ENCODE measurements at places on chromosomes 4 and X.

GRCh38 chr4:139018501-139018900 is 2.9 kb downstream of the NOCT start:
- no peak for DNase-seq

GRCh38 chrX:128616933-128617332 is 564.7 kb upstream of the ACTRT1 start:
- DNase-seq: no peak

- DNase-seq: peak; percentile 76
Measured at GRCh38 chr4:13544606-13545393, 492 bp upstream of the NKX3-2 start.

- DNase-seq: no peak
Measured at GRCh38 chr4:13411942-13412341, 72.2 kb downstream of the RAB28 start.

- DNase-seq: no peak
Measured at GRCh38 chrX:149830192-149830873, 48.6 kb downstream of the MAGEA9 start.

- DNase-seq: no peak
Measured at GRCh38 chr4:15958562-15958961, 4.4 kb downstream of the FGFBP2 start.

DNA sequence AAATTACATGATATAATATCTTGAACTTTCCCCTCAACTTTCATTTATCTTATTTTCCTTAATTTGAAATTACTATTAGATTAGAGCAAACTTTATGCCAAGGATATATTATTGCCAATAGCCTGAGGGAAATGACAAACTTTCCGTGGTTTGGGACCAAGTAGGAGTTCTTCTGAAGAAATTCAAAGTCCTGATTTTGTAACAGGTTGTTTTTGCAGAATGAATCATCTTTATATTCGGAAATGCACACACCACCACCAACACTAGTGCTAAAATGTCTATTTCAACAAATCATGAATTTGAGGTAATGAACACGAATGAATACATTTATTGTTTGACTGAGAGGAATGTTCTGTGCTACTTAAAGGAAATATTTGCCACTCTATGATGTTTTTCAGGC is 226.7 kb downstream of the GRIA2 start:
- no peak for DNase-seq

- DNase-seq: no peak
Measured at GRCh38 chr4:109648266-109648996, 54.8 kb downstream of the CASP6 start.

- DNase-seq: no peak
Measured at GRCh38 chr4:184598753-184599491, 50.3 kb downstream of the CASP3 start.

GRCh38 chrX:7143941-7144525 is 3.5 kb upstream of the STS start:
- no peak for DNase-seq

GRCh38 chr4:189237340-189237739 is 703.3 kb upstream of the FRG1 start:
- no peak for DNase-seq

GRCh38 chr4:100816436-100817045 is 298.7 kb upstream of the EMCN start:
- no peak for DNase-seq

- no peak for DNase-seq
Measured at GRCh38 chr4:36944232-36944631, 300.3 kb upstream of the NWD2 start.

DNA sequence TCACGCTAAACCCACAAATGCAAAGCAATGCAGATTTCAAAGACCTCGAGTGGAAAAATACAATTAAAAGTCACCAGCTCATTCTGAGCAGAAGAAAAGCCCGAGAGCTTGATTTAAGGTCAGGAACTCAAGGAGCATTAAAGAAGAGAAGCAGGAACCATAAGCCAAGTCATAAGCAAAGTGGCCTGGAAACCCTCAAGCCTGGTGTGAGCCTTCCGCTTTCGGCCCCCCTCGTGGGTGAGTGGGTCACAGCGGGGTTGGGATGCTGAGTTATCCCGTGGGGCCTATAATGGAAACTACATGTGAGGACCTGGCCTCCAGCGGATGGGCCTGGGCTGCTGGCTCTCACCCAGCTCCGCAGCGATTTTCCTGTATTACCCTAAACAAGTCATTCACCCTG is 504.3 kb downstream of the RAB28 start:
- DNase-seq: no peak

- no peak for DNase-seq
Measured at GRCh38 chr4:144463236-144463635, 182.7 kb upstream of the HHIP start.

GRCh38 chr4:57639561-57640382 is 529.6 kb upstream of the IGFBP7 start:
- no peak for DNase-seq

DNA sequence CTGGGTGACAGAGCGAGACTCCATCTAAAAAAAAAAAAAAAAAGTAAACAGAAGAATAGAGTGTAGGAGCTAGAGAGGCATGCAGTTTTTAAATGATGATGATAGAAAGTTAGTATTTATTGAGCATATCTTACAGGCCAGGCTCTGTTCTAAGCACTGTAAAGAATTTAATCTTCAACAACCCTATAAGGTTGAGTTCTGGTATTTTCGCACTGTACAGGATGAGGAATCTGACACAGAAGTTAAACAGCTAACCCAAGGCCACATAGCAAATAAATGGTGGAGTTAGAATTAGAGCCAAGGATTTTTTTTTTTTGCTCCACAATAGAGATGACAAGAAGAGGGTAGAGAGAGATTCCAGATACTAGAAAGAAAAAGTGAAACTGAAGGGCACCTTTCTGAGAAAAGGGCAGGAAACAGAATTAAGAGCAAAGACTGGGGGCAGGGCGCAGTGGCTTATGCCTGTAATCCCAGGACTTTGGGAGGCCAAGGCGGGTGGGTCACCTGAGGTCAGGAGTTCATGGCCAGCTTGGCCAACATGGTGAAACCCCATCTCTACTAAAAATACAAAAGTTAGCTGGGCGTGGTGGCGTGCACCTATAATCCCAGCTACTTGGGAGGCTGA is 56.1 kb downstream of the KLHL5 start:
- DNase-seq: no peak

DNA sequence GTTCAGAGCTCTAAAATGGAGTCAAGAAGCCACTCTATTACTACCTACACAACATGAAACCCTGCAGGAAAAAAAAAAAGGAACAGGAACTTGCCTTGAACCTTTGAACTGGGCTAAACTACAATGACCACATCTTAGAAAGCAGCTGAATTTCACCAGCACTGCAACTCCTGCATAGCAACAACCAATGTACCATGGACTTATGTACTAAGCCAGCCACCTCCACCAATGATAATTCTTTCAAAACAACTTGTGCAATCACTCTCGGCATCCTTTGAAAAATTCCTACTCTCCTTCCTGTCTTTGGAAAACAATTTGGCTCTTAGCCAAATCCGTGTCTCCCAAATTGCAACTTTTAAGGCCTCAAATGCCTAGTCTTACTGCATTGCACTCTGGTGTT is 26.8 kb upstream of the FMR1 start:
- no peak for DNase-seq

DNA sequence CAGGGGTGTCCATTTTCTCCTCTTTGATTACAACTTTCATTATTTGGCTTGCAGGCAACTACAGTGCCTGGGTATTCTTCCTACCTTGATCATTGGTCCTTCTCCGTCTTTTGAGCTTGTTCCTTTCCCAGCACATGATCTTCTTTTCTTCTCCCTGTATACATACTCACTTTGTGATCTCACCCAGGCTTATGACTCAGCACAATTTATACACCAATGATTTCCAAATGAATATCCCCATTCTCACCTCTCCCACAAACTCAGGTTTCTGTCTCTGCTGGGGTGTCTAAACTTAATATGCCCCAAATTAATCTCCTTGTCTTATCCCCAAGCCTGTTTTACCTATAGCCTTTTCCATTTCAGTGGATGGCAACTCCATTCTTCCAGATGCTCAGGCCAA is 19.5 kb upstream of the C4orf54 start:
- DNase-seq: no peak

GRCh38 chr4:78767350-78767749 is 8.8 kb upstream of the BMP2K start:
- DNase-seq: peak; percentile 29

DNA sequence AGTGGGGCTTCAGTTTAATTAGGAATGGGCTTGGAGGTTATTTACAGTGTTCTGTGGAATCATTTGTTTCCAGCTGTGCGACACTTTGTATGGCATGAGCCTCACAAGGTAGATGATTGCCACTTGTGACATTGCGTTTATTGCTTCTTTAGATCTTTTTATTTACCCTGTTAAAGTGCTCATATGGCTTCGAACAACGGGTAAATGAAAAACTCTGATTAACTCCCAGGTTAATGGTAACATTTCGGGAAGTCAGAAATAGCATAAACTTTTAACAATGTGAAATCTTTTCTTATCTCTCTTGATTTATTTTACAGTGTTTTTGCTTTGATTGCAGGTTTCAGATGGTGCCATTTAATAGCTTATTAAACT is 494.3 kb downstream of the IDS start:
- no peak for DNase-seq

DNA sequence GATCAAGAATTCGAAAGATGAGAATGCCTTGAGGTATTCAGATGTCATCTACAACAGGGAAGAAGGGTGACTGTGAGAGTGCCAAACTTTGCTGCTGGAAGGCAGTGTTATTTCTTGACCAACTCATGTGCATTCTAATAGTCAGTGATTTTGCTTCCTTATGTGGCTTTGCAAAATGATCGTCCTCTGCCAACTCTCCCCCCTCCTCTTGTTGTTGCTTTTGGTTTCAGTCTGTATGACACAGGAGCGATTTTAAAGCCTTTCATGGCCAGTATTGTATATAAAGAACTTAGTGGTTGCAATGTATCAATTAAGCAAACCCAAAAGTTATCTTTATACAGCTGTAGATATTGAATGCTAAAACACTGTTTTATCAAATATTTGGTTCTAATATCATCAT is 379.1 kb downstream of the IL1RAPL1 start:
- no peak for DNase-seq

- DNase-seq: no peak
Measured at GRCh38 chr4:39045827-39046221, 13.6 kb upstream of the TMEM156 start.

GRCh38 chrX:68420559-68420958 is 12.7 kb downstream of the OPHN1 start:
- no peak for DNase-seq

DNA sequence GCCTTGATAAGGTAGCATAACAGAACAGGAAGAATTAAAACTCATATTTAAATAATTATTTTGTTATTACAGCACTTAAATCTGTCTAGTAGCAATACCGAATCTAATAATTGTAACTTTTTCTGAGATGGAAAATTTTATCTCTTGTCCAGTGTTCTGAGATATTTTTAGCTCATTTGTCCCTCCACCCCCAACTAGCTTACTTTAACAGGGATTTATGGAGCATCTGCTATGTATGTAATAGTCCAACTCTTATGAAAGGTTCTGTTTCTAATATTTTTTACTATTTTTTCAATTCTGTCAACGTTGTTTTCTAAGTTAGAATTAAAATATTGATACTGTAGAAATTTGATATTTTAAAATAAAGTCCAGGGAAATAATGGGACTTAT is 38.2 kb upstream of the NUDT6 start:
- no peak for DNase-seq

- no peak for DNase-seq
Measured at GRCh38 chrX:2549876-2550275, 49.1 kb upstream of the DHRSX start.

DNA sequence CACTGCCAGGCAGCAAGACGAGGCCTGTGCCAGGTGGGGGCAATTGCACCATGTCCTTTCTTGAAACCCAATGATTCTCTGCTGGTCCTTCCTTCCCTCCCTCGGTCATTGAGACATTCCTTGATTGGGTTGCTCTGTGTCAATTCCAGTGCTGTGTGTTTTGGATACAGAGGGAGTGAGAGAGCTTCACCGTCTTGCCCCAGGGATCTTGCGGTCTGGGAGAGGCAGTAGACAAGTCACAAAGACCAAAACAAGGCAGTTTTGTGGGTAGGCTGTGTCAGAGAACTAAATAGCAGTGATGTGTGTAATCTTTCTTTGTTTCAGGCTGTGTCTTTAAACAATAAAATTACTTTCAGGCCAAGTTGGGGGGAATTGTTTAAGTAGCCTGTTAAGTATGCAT is 38.8 kb upstream of the TADA2B start:
- no peak for DNase-seq

GRCh38 chr4:163201358-163201757 is 34.7 kb upstream of the NAF1 start:
- no peak for DNase-seq

GRCh38 chr4:127251423-127251822 is 381.3 kb upstream of the INTU start:
- no peak for DNase-seq

DNA sequence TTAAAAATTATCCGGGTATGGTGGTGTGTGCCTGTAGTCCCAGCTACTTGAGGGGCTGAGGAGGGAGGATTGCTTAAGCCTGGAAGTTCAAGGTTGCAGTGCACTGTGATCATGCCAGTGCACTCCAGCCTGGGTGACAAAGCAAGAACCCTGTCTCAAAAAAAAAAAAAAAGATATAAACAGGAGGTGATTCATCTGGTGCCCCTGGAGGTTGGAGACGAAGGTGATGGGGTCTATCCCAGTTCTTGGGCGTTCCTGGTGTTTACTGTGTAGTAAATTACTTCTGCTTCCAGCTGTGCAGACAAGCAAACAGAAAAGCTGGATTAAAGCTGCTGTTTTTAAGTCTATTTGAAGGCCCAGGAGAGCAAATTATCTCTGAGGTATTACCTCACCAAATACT is 19.9 kb downstream of the GPKOW start:
- no peak for DNase-seq

- no peak for DNase-seq
Measured at GRCh38 chrX:47169273-47169672, 24.3 kb downstream of the RBM10 start.

DNA sequence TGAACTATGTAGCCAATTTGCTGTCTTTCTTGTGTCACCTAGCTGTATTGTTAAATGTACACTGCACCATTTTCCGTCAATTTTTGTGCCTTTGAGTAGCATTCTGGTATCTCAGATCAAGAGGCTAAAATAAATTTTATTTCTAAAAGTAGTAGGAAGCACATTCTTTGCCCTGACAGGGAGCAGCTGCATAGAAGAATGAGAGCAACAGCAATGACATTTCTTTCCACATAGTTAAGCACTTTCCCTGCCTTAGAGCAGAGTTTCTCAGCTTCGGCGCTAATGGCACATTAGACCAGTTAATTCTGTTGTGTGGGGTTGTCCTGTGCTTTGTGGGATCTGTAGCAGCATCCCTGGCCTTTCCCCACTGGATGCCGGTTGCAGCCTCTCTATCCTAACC is 173.9 kb downstream of the CHIC2 start:
- DNase-seq: no peak

DNA sequence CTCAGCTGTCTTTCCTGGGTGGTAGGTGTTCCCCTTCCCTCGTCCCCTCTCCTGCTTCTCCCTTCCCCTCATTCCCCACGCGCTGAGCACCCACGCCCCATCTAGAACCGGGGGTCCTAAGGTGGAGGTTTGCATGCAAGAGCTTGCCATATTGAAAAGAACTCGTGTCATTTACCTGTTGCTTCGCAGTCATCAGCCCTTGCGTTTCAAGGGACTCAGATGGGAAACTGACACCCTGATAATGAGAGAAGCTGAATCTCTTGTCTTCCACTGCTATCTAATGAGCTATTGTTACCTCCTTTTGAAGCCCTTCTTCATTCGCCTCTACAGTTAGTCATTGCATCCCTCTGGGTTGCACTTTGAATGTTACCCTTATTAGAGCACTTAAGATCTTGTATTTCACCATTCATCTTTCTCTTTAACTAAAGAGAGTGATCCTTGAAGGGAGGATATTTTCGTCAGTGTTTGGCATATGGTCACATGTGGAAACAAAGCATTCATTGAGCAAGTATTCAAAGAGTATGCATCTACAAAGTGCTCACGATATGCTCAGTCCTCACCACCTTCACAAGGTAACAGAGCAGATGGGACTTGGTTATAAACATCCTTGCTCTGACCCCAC is 25.7 kb downstream of the ARL9 start:
- no peak for DNase-seq

Data from GM10248 (cell line).